ENCODE measurements at places on chromosomes 6 and 20.

GRCh38 chr6:52516269-52516668, 60.6 kb downstream of the TRAM2 start:
- no peak for DNase-seq

GRCh38 chr6:38116248-38116647, 296.7 kb downstream of the ZFAND3 start:
- no peak for DNase-seq

GRCh38 chr20:53586640-53587039, 7.0 kb downstream of the ZNF217 start:
- no peak for DNase-seq

- no peak for DNase-seq
These were observed 236.0 kb downstream of the TTLL2 start for GRCh38 chr6:167560673-167561569.

GRCh38 chr6:119978274-119978889, 628.8 kb upstream of the MAN1A1 start:
- no peak for DNase-seq

DNA sequence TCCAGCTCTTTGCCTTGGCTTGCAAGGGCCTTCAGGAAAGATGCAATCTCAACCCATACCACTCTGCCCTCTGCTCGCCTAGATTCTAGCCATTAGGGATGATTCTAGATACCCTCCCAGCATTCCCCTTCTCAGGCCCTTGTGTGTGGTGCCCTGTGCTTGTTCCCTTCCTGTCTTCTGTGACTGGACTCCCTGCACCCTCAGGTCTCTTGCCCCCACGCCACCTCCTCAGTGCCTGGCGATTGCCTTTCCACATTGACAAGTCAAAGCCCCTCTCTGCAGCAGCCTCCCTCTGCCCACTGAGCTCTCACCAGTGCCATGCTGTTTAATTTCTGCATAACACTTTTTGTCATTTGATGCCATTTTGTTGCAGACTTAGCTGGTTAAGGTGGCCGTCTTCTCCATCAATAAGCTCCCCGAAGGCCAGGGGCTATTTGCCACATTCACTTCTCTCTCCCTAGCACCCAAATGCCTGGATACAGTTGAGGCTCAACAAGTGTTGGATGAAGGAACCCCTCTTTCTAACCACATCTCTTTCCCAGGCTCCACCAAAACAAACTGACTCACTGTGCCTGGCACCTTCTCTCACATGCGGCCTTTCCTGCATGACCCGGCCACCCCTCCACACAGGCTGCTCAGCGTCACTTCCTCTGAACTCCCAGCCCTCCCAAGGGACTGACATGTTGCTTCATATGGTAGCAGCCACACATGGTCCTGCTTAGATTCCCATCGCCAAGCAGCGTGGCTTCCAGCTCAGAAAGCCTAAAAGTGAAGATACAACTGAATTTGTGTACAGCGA, 4.6 kb upstream of the TXNDC5 start:
- DNase-seq = no peak

DNA sequence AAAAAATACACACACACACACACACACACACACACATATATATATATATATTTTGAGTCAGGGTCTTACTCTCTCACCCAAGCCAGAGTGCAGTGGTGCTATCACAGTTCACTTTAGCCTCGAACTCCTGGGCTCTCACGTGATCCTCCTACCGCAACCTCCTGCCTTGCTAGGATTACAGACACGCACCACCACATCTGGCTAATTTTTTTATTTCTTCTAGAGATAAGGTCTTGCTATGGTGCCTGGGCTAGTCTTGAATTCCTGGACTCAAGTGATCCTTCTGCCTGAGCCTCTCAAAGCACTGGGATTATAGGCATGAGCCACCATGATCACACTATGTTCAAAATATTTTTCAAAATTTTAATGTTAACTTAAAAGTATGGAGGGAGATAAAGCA, 43.5 kb downstream of the NUP153 start:
- DNase-seq = no peak

DNA sequence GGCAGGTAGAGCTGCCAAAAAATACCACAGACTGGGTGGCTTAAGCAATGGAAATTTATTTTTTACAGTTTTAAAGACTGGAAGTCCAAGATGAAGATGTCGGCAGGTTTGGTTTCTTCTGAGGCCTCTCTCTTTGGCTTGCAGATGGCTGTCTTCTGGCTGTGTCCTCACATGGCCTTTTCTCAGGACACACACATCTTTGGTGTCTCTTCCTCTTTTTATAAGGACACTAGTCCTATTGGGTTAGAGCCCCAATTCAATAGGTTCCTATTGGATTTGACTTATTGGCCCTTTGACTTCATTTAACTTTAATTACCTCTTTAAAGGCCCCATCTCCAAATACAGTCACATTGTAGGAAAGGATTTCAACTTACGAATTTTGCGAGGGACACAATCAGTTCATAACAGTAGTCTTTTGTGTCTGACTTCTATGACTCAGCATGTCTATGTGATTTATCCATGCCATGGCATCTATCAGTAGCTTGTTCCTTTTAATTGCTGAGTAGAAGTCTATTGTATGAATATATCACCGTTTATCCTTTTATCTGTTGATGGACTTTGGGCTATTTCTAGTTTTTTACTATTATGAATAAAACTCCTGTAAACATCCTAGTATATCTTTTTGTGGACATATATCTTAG, 11.0 kb upstream of the TCP11 start:
- no peak for DNase-seq

DNA sequence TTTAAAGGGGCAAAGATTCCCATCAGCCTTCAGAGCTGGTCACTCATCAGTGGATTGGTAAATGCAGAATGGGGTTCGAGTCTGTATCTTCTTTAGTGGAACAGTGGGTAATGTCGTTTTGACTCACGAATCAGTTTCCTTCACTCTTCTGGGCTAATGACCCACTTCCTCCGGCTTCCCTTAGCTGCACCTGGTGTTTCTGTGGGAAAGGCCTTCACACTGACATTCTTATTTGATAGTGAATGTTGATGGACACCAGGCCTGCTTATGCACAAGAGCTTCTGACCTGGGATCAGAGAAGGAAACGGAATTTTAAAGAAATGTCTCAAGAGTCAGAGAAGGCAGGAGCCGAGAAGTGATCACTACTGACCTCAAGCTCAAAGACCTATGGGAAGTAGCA, 272.0 kb upstream of the SULF2 start:
- DNase-seq = no peak

GRCh38 chr6:55239099-55239498, 64.8 kb downstream of the HCRTR2 start:
- no peak for DNase-seq

- DNase-seq = no peak
These were observed 19.8 kb upstream of the TGM3 start for GRCh38 chr20:2276015-2276414.

GRCh38 chr20:11766961-11767360, 150.7 kb upstream of the BTBD3 start:
- DNase-seq = no peak

GRCh38 chr6:144036064-144036834, 28.2 kb upstream of the PLAGL1 start:
- DNase-seq = no peak

DNA sequence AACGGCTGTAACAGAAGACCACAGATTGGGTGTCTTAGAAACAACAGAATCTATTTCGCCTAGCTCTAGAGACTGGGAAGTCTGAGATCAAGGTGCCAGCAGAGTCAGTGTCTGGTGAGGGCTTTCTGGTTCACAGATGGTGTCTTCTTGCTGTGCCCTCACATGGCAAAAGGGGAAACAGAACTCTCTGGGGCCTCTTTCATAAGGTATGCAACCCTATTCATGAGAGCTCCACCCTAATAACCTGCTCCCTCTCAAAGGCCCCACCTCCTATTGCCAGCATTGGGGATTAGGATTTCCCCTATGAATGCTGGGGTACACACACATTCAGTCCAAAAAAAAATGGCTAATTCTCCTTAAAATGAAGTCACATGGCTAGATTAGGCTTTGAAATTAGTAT, 10.0 kb downstream of the TXNDC5 start:
- DNase-seq = no peak

GRCh38 chr6:45518013-45518720, 140.4 kb upstream of the SUPT3H start:
- DNase-seq = no peak

GRCh38 chr20:57829336-57829735, 119.5 kb upstream of the PMEPA1 start:
- no peak for DNase-seq

DNA sequence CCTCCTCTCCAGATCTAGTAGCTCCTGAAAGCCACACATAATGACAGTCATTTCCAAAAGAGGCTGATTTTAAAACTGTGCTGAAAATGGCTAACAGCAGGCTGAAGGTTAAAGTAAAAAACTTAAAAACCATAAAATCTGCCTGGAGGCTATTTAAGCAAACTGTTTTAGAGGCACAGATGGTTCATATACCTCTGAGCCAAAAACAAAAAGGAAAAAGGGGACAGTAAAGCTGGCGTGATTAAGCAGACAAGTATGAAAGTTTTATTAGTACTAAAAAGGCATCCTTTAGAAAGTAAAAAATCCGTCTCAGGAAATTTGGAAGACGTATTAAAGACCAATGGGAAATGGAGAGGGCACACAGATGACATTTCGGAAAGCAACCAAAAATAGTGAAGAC, 55.8 kb downstream of the SOBP start:
- DNase-seq = no peak

DNA sequence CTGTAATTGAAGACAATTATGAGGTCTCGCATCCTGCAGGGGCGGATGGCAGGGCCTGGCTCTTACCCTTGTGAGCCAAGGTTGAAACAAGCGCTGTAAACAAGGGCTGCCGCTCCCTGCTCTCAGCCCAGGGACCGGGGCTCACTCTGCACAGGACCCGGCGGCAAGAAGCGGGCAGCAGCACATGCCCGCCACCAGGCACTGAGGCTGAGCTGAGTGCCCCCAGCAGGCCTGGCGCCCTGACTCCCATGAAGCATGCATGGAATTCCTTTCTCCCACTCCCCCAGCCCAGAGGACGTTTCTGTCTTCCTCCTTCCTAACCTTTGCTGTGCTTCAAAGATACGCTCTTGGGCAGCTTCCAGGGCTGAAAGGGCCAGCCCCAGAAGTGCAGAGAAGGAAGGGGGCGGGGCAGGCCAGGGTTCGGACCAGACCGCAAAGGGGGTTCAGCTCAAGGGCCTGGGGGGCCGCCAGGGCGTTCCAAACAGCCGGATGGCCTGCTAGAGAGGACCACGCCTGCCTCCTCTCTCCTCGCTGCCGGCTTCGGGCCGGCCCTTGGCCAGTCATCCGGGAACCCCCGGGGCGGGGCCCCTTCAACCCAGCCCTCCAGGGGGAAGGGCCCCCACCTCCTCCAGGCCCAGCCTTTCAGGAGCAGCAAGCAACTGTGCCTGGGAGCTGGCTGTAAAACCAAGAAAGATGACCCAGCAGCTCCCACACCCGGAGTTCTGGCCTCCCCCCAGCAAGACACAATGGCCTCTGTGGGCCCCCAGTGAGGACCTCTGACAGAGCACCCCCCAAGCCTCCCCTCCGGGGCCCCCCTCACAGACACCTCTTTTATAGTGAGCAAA, 109.9 kb downstream of the NOL4L start:
- DNase-seq = peak; percentile 86

DNA sequence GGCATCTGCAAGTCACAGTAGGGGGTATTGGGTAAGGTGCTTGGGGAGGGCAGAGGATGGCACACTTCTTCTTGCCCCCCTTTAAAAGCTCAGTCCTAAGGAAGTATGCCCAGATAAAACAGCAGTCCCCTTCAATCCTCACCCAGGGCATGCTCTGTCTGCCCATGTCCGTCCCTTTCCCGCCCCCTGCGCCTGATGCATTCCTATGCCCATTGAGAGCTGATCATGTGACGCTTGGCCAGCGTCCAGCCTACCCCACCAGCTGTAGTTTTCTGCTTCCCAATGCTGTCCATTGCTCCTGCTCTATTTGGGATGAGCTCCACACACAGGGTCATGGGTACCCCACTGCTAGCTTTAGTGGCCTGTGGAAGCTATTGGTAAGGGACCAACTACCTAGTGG, 8.3 kb downstream of the SIGLEC1 start:
- no peak for DNase-seq

DNA sequence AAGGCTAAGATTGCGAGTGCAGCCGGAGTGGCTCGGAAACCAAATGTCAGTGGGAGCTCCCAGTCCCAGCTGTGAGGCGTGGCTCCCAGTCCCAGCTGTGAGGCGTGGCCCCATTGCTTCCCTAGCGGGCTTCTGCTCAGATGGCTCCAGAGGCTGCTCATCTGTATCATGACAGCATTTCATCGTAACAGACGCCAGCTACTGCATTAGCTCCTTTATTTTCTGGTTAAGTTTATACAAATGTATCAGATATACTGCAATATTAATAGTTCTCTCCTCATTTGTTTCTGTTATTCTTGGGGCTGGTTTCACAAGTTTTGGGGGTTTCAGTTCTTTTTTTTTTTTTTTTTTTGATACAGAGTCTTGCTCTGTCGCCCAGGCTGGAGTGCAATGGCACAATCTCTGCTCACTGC, 34.7 kb upstream of the TBXT start:
- DNase-seq = no peak

- DNase-seq = no peak
These were observed 20.4 kb downstream of the PTPRK start for GRCh38 chr6:128500014-128500413.

- no peak for DNase-seq
These were observed 14.9 kb upstream of the SLC22A1 start for GRCh38 chr6:160106701-160107100.

DNA sequence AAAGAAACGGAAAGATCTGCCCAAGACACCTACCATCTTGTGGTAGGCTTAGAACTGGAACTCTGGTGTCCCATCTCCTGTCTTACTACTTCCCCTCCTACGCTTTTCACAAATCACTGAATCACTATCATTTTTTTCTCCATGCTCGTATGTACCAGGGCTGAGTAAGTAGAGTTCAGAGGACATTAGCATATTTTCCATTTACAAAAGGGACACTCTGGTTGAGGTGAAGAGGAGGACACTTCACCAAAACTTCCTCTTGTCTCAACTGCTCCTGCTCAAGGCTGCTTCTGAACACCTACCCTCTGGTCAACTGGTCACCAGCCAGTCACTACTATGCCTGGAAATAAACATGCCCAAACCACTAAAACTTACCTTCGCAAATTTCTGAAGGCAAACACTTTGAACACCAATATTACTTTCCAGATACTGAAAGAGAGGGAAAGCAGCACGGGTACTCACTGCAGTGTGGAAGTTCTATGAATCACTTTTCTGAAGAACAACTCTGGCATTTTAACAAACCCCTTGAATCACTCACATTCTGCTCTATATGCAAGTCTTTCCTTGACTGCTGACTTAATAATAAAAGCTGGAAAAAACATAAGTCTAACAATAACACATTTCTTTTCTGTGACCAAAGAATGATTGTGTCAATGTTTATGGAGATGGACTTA, 123.3 kb downstream of the INSM1 start:
- no peak for DNase-seq

- DNase-seq = peak; percentile 2
These were observed 82.2 kb downstream of the WDR27 start for GRCh38 chr6:169619650-169620049.

- DNase-seq = no peak
These were observed 45.4 kb downstream of the EZR start for GRCh38 chr6:158773581-158774449.

- no peak for DNase-seq
These were observed 80.0 kb upstream of the TAB2 start for GRCh38 chr6:149237464-149237863.

- no peak for DNase-seq
These were observed 3.5 kb upstream of the PLCG1 start for GRCh38 chr20:41133709-41134361.

- DNase-seq = no peak
These were observed 34.2 kb upstream of the TBXT start for GRCh38 chr6:166201878-166202277.

GRCh38 chr6:5517796-5518195, 256.5 kb downstream of the FARS2 start:
- no peak for DNase-seq
